ENCODE measurements at places on chromosomes 12 and 14. TPM values are rescaled to one million over a fixed set of nuclear protein-coding genes. Genes with fewer than 3 reads are reported as not detected.

The KERA gene
- polyA plus RNA-seq: 0.02 TPM

The KRT77 gene
- not detected for polyA plus RNA-seq

The NRL gene
- polyA plus RNA-seq: 2.6 TPM

The CYP27B1 gene
- 0.18 TPM for polyA plus RNA-seq

The DTX1 gene
- polyA plus RNA-seq: 1.2 TPM

The DAO gene
- not detected for polyA plus RNA-seq

The HSPB8 gene
- 567 TPM for polyA plus RNA-seq

The NUMB gene
- polyA plus RNA-seq: 21.1 TPM

The RNASE1 gene
- polyA plus RNA-seq: 290 TPM

The WNT1 gene
- not detected for polyA plus RNA-seq

The JAG2 gene
- polyA plus RNA-seq: 17.8 TPM

The CIDEB gene
- 3.6 TPM for polyA plus RNA-seq

The LPAR5 gene
- polyA plus RNA-seq: 0.86 TPM

The CDK4 gene
- polyA plus RNA-seq: 29.7 TPM

The TBX3 gene
- polyA plus RNA-seq: 13.9 TPM

The MYF5 gene
- polyA plus RNA-seq: not detected

The KCNK10 gene
- not detected for polyA plus RNA-seq

The MIP gene
- 0.14 TPM for polyA plus RNA-seq

The SMOC1 gene
- 13.4 TPM for polyA plus RNA-seq

The DCAF4 gene
- 2.9 TPM for polyA plus RNA-seq

The ACRBP gene
- 0.50 TPM for polyA plus RNA-seq

The TRMT61A gene
- 6.2 TPM for polyA plus RNA-seq

The BHLHE41 gene
- 9.1 TPM for polyA plus RNA-seq

The PIP4K2C gene
- 8.7 TPM for polyA plus RNA-seq

The PAX9 gene
- not detected for polyA plus RNA-seq

The AQP2 gene
- polyA plus RNA-seq: 0.77 TPM

The FAM90A1 gene
- 0.07 TPM for polyA plus RNA-seq

The SENP1 gene
- 2.8 TPM for polyA plus RNA-seq

The PLA2G1B gene
- not detected for polyA plus RNA-seq

The COCH gene
- 0.66 TPM for polyA plus RNA-seq

The ASCL1 gene
- not detected for polyA plus RNA-seq

The LTBR gene
- polyA plus RNA-seq: 30.8 TPM

The EXD2 gene
- 12.0 TPM for polyA plus RNA-seq

The COX8C gene
- polyA plus RNA-seq: 0.32 TPM

The FAM186B gene
- polyA plus RNA-seq: 0.16 TPM

Measured in right cardiac atrium (tissue), 5 donors.